AG09319 (cell line): ENCODE measurements at places on chromosomes 11 and 22.

GRCh38 chr11:58067685-58068084 lies 36.9 kb downstream of the OR6Q1 start:
- DNase-seq = no peak

GRCh38 chr22:43529934-43530333 lies 118.1 kb downstream of the MPPED1 start:
- no peak for DNase-seq

DNA sequence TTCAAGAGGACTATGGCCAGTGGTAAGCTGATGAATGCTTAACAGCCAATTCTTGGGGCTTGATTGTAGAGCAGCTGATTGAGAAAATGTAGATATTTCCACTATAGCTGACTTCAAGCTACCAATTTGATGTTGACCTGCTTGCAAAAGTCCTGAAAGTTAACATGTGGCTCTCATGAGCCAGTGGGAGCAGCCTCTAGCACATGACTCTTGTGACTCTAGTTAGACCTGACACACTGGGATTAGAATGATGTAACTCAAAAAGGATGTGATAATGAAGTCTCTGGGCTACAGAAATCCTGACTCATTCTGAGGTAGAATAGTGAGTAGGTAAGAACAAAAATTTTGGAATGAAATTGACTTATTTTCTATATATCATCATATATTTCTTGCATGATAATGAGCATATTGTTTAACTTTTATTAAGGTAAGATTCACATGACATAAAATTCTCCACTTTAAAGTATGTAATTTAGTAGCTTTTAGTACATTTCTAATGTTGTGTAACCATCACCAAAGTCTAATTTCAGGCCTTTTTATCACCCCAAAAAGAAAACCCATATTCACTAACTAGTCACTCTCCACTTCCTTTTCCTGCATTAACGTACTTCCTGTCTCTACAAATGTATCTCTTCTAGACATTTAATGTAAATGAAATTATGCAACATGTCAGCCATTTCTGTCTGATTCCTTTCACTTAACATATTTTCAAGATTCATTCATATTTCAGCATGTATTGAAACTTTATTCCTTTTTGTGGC lies 16.1 kb upstream of the OR52H1 start:
- DNase-seq = no peak

GRCh38 chr11:123718063-123718462 lies 23.4 kb downstream of the ZNF202 start:
- no peak for DNase-seq

DNA sequence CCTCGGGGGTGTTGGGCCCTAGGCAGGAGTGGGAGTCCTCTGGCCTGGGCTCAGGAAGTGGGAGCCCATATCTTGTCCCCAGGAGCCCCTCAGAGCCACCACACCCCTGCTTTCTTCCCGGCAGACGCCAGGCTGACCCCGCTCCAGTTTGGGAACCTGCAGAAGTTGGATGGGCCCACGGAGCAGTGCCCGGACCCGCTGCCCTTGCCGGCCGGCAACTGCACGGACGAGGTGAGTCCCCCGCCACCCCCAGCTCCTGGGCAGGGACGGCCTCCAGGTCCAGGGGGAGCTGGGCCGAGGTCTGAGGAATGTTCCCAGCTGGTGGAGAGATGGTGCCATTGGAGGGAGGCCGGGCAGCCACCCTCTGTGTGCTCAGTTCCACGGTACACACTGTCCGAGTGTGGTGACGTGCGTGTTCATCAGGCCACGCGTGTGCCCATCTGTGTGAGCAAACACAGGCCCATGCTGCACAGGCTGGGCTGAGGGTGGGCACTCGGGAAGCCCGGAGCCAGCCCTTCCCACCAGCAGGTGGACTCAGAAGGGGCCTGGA lies 4.8 kb downstream of the MUC5B start:
- no peak for DNase-seq

- no peak for DNase-seq
Measured at GRCh38 chr11:70072861-70073755, 5.0 kb upstream of the ANO1 start.

DNA sequence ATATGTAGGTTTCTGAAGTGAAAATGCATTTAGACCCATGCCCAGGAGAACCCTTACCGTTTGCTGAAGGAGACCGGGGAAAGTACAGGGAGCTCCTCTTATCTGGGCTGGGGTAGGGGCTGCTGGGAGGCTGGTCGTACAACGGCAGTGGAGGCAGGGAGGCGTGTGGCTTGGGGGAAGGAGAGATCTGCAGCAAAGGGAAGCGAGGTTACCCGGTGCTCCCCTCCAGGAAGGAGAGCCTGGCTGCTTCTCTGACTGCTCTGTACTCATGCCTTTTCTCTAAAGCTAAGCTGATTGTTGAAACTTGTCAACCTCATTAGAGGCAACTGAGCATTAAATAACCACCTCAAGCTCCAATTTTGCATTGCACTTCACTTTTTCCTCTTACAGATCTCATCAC lies 27.2 kb downstream of the ATG16L2 start:
- DNase-seq = no peak

DNA sequence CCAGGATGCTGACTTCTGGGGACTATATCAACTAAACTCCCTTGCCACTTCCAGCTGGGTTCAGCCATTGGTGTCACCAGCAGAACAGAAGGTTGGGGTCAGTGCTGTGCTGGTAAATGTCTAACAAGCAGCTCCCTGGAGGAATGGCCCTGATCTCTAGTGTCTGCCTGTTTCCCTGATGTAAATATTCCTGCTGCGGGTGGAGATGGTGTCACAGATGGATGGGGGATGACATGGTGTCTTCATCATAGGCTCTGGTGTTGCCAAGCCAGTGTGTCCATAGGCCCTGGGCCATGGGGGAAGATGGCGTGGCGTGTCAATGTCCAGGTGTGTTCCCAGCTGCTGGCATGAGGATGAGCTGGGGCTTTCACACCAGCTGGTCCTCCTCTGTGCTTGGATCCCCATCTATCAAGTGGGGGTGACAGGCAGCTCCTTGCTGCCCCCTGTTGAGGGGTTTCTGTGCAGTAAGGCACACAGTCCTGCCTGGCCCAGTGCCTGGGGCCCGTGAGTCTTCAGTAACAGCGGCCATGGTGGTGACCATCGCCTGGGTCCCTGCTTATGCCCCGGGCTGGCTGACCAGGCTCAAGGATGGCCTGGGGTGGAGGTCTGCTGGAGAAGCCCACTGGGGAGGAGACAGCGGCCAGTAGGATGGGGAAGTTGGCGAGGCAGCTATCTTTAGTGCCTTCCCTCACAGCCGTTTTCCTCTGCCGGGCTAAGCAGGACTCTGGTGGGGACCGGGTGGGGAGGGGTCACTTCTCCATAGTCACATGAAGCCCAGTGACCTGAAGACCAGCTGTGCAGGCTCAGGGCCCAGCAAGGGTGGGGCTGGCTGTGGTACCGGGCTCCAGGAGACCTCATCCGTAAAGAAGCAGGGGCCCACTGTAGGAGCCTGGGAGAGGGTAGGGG lies 12.7 kb downstream of the RPL3 start:
- no peak for DNase-seq

DNA sequence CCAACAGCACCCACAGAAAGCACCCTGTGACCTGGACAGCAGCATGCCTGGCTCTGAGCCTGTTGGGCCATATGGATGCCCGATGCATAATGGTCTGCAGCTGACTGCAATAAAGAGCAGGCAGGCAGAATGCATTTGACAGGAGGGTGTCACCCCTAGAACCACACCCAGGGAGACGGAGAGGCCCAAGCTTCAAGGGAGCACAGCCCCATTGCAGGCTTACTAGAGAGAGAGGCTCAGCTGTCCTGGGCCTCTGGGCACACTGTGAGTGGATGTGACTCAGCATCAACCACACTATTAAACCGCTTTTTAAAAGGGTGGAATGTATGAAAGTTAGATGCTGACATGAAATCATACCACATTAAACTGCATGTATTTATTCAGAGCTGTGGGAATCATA lies 365.3 kb downstream of the CTTN start:
- DNase-seq = no peak

- DNase-seq = peak; percentile 92
Measured at GRCh38 chr11:9760193-9760575, 96.3 kb downstream of the SWAP70 start.

- DNase-seq = no peak
Measured at GRCh38 chr11:133579165-133580031, 47.1 kb upstream of the OPCML start.

GRCh38 chr22:42684462-42685195 lies 35.4 kb upstream of the CYB5R3 start:
- no peak for DNase-seq

- no peak for DNase-seq
Measured at GRCh38 chr11:111399187-111400031, 20.3 kb upstream of the POU2AF1 start.

DNA sequence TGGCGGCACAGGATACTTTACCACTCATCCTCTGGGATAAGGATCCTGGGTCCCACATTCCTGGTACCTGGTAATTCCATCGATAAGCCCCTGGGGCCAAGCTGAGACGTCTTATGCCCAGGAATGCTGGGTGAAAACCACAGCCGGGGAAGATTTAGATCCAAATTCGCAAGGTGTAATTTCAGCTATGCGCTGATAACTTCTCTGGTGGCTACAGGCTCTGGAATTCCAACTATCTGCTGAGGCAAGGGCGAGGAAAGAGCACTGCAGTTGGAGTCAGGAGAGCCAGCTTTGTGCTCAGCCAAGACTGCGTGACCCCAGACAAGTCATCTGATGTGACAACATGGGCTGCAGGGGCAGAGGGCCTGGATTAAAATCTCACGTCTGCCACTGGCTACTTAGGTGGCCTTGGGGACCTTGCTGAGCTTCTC lies 9.9 kb upstream of the MYEOV start:
- no peak for DNase-seq

DNA sequence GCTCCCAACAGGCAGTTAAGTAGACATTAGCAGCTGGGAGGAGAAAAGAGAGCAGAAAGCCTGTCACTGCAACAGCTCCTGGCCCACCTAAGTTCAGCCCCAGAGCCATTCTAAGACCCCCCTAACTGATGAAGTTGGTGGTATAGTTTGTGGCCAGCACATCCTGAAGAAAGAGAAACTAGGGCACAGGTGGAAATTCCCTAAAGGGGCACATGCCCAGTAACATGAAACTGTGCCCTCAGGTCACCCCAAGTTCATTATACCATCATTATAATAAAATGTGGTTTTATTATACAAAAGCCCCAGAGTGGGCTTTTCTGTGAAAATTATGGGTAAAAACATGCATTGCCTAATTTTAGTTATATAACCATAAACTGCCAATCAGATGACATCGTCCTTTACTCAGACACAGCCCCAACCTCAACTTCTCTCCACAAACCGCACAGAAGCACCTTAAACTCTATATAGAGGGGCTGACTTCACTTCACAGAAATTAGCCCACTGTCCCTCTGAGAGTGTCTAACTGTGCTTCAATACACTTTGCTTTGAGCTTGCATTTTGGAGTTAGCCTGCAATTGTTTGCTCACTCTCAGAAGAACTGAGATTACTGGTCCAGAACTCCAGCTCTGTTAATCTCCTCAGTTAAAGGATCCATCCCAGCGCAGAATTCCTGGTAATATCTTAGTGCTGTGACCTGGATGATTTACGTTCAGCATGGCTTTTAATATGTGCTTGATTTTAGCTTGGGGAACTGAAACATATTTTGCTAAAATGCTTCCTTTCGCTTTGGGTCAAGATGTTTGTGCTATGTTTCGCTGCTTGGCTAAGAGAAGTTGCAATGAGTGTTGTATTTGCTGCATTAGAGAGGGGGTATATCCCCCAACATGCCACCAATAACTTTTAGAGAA lies 1.8 kb upstream of the APOL3 start:
- no peak for DNase-seq

DNA sequence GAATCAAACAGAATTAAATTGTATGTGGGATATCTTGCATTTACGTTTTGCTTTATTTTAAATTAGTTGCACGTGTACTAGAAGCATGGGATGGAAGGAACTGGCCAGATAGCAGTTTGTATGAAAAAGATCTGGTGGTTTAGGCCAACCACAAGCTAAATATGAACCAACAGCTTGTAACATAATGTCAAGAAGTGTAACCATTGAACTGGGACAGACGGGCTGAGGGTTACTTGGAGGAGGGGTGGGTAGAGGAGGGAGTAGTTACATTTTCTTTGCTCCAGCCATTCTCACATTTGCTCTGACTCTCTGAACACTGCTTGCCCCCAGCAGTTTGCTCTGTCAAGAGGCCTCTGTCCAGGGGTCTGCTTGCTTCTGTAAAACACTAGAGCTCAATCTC lies 31.7 kb upstream of the CXCR5 start:
- DNase-seq = no peak

- DNase-seq = no peak
Measured at GRCh38 chr11:34651551-34651950, 30.7 kb downstream of the EHF start.

DNA sequence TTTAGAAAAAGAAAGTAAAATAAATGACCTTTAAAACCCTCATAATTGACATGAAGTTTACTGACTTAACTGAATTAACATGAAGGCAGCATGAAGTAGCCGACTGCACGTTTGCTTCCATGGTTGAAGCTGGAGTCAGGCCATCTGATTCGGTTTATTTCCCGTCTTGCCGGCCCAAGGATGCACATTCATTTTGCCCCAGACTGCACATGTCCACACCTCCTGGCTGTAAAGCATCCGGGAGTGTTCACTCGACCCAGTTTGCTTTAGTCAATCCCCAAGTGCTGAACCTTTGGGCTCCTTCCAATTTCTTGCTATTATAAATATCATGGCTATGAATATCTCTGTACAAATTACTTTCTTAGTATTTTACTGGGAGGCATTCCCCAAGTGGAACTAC lies 17.7 kb upstream of the TUB start:
- peak; percentile 35 for DNase-seq

- DNase-seq = no peak
Measured at GRCh38 chr11:19020831-19021230, 39.7 kb downstream of the MRGPRX2 start.

- no peak for DNase-seq
Measured at GRCh38 chr11:61080986-61081590, 21.2 kb upstream of the CD5 start.

- no peak for DNase-seq
Measured at GRCh38 chr11:11534981-11535380, 86.8 kb downstream of the GALNT18 start.

GRCh38 chr22:28931844-28932567 lies 48.6 kb downstream of the ZNRF3 start:
- no peak for DNase-seq

- DNase-seq = no peak
Measured at GRCh38 chr11:86180423-86180822, 64.1 kb upstream of the EED start.

GRCh38 chr11:70153133-70153727 lies 49.9 kb upstream of the FADD start:
- no peak for DNase-seq

- DNase-seq = no peak
Measured at GRCh38 chr11:15189641-15190365, 75.1 kb downstream of the INSC start.

DNA sequence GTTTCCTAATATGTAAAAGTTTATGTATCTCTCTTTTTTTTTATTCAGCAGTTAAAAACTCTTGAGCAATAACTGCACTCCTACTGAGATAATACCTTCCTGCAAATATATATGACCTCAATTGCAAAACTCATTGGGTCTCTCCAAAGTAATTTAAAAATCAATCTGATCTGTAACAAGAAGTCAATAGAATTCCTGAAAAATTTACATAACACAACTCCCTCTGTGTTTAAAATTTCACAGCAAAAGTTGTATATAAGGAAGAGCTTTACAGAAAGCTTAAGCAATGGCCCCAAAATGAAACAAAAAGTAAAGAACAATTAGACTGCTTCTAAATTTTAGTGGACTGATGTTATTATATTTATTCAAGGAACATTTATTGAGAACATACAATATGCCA lies 313.4 kb downstream of the DLG2 start:
- DNase-seq = no peak
